Activated CD4-positive, alpha-beta T cell treated with anti-CD3 and anti-CD28 coated beads, Interleukin-2, amount 10 ng/mL, durations not matched to agents 7 days and 5 days (primary cell): ENCODE measurements at places on chromosomes 6 and 20.

- no peak overlapping the region for H3K27ac ChIP-seq
- H3K36me3 ChIP-seq, result no peaks in the 10 kb centered on the region
- H3K27me3 ChIP-seq, result no peaks in the 10 kb centered on the region
- no peaks in the 10 kb centered on the region for H3K4me1 ChIP-seq
- no peak for DNase-seq
- no peak overlapping the region for H3K4me3 ChIP-seq
Observed at GRCh38 chr6:84547341-84547801, 217.0 kb downstream of the TBX18 start.

- H3K4me3 ChIP-seq, result no peak overlapping the region
- no peak for DNase-seq
- no peak overlapping the region for H3K27ac ChIP-seq
- H3K27me3 ChIP-seq, result peaks cover 67% of the 10 kb centered on the region
Observed at GRCh38 chr6:1600063-1600763, 9.5 kb upstream of the FOXC1 start.

DNA sequence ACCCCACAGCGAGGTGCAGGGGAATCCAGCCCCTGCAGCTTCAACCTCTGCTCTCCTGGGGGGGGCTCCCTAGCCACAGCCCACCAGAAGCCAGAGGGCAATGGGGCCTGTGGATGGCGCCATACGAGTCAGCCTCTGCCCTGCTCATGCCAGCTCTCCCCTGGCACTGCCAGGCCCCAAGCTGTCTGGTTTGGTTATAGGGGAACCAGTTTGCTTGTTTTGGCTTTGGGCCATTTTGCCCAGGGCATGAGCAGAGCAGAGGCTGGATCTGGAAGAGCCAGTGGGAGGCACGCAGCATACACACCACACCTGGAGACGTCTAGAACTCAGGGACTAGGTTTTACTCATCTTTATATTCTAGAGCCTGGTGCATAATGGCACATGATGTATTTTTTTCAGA is 66.7 kb upstream of the SLC22A16 start:
- peaks cover 12% of the 10 kb centered on the region for H3K4me1 ChIP-seq
- peaks cover 5% of the 10 kb centered on the region for H3K27me3 ChIP-seq
- DNase-seq, result no peak
- no peak overlapping the region for H3K4me3 ChIP-seq
- H3K27ac ChIP-seq, result no peak overlapping the region
- H3K36me3 ChIP-seq, result peaks cover 2% of the 10 kb centered on the region

GRCh38 chr6:36623547-36624459 is 29.6 kb downstream of the SRSF3 start:
- H3K27ac ChIP-seq, result peak overlapping the region; percentile 7
- peak; percentile 82 for DNase-seq
- peaks cover 27% of the 10 kb centered on the region for H3K4me1 ChIP-seq
- H3K4me3 ChIP-seq, result no peak overlapping the region

DNA sequence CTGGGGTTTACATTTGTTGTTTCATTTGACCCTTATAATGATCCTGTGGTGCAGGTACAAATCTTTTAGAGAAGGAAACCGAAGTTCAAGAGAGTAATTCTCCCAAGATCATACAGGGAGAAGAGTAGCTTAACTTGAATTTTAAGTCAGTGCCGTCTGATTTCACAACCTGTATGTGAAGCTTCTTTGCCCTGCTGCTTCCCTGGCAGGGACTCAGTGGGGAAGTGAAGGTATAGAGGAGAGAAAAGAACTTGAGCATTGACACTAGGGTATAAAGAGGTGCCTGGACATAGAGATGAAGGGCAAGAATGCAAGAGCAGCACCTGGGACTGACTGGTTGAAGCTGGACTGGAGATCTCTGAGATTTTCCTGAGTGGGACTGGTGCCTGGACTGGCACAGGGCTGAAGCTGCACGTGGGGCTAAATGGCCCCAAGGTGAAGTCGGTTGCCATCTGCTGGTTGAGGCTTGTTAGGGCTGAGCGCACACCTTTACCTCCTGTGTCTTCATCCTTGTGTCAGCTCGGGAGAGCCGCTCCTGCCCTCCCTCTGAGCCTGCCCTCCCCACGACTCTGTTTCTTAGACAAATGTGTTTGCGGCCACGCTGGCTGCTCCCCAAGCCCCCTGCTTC is 41.8 kb downstream of the FARS2 start:
- H3K36me3 ChIP-seq, result no peaks in the 10 kb centered on the region
- DNase-seq, result peak; percentile 66
- H3K27ac ChIP-seq, result peak overlapping the region; percentile 27

DNA sequence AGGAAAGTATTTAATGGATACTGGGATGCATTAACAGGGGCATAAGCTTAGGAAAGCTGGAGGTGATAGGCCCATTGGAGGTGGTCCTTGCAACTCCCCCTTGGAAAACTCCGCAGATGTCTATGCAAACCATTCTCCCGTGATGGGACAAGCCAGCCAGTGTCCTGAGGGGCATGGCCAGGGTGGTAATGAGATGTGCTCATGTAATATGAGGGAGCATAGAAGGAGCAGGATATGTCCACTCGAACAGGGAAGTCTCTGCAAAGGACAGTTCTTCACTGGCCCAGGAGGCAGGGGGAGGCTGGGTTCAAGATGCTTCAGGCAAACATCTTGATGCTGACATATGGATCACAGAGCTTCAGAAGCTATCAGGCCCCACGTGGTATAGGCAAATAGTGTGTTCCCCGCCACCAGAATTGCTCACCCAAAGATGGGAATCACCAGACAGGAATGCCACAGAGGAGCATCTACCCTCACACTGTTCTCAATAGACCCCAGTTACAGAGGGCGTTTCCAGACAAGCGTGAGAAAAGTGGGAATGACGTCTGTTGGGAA is 201.6 kb upstream of the CDH4 start:
- no peak overlapping the region for H3K27ac ChIP-seq
- H3K4me1 ChIP-seq, result no peaks in the 10 kb centered on the region
- no peaks in the 10 kb centered on the region for H3K36me3 ChIP-seq
- no peak for DNase-seq

DNA sequence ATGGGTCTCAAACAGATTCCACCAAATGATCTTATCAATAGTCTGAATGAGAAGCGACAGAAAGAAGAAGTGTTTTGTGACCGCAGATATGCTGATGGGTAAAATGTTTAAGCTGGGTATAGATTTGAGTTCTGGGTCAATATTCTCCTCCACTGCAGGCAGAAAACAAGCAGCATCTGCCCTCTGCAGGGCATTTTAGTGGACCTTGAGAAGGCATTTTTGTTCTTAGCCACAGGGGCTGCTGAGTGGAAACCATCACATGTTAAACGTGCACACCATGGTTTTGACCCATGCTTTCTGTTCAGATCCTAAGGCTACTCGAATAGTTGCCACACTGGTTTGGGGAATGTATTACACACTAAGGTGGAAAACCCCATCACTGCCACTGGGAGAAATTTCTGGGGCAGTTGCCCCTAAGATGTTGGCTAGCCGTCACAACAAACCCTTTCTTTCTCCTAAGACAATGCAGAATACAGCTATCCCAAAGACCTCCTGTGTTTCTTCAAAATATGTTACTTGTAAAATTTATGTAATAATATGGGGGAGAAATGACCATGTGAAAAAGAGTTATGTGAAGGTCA is 5.5 kb downstream of the POU3F2 start:
- H3K4me3 ChIP-seq, result no peak overlapping the region
- H3K4me1 ChIP-seq, result peaks cover 15% of the 10 kb centered on the region
- no peak overlapping the region for H3K27ac ChIP-seq

- H3K27ac ChIP-seq, result no peak overlapping the region
- no peaks in the 10 kb centered on the region for H3K36me3 ChIP-seq
- H3K4me1 ChIP-seq, result no peaks in the 10 kb centered on the region
- no peak for DNase-seq
Observed at GRCh38 chr20:19806806-19807190, 48.7 kb downstream of the RIN2 start.

DNA sequence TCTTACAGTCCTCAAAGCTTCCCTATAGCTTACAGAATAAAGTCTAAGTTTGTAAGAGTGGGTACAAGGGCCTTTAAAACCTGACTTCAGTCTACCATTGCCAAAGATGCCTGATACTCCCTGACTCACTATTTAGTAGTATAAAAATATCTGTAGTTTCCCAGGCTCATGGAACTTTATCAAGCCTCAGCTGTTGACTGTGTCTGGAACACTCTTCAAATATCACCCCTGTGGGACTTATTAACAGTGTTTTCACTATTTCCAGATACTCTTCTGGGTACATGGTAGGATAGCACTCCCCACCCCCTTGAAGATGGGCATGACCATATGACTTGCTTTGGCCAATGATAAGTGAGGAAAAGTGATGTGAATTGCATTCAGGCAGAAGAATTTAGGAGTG is 105.3 kb upstream of the TENT5A start:
- H3K27me3 ChIP-seq, result no peaks in the 10 kb centered on the region
- no peaks in the 10 kb centered on the region for H3K36me3 ChIP-seq
- H3K27ac ChIP-seq, result no peak overlapping the region
- H3K4me3 ChIP-seq, result no peak overlapping the region
- H3K4me1 ChIP-seq, result no peaks in the 10 kb centered on the region

- no peaks in the 10 kb centered on the region for H3K4me1 ChIP-seq
- H3K27me3 ChIP-seq, result no peaks in the 10 kb centered on the region
- DNase-seq, result no peak
Observed at GRCh38 chr20:37890643-37891042, 12.3 kb upstream of the VSTM2L start.

DNA sequence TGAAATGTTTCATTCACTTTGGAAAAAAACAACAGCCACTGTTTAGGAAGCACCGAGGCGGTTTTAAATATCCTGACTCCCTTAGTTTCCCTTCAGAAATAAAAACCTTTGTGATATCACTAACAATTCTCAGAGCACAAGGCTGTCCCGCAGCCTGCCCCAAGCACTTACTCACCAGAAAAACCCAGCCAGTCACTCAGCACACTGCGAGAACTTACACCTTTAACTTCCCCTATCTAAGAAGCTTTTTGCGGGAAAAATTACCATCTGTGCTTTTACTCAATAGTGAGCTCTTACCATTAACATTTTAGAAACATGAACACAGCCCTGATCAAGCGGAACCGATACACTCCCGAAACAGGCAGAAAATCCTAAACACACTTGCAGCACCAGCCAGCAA is 9.3 kb downstream of the ZBTB46 start:
- no peak overlapping the region for H3K27ac ChIP-seq
- H3K36me3 ChIP-seq, result no peaks in the 10 kb centered on the region
- H3K4me1 ChIP-seq, result no peaks in the 10 kb centered on the region
- no peak overlapping the region for H3K4me3 ChIP-seq

- no peaks in the 10 kb centered on the region for H3K36me3 ChIP-seq
- H3K27ac ChIP-seq, result no peak overlapping the region
- H3K27me3 ChIP-seq, result peaks cover 40% of the 10 kb centered on the region
- no peak overlapping the region for H3K4me3 ChIP-seq
- H3K4me1 ChIP-seq, result peaks cover 21% of the 10 kb centered on the region
Observed at GRCh38 chr20:38305541-38305940, 1.6 kb downstream of the BPI start.

DNA sequence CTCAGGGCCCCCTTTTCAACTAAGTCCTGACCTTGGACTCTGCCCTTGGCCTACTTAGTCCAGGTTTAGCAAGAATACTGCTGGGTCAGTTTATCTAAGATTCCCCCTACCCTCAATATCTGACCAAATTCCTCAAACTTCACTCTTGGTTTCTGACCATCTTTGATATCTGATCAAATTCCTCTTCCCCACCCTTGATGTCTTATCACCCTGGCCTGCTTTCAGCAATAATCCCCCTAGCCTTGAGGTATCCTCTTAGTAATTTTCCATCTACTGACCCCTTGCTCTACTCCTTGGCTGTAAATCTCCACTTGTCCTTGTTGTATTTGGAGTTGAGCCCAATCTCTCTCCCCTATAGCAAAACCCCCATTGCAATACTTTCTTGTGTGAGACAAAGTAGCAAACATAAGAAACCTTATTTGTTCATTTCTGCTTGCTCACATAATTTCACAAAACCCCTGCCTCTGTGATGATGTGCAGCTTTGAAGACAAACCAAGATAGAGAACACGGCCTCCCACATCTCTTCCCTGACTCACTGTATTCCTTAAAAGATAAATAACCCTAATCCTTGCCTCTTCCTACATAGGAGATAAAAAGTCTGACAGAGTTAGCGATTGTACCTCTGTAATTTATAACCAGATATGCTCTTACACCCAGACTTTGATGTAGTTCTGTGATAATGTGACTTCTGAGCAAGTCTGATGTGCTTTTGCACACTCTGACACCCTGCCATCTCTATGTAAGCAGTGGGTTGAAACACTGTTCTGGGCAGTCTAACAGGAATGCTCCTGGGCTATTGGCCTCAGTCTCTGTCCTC is 13.8 kb upstream of the IYD start:
- H3K27ac ChIP-seq, result no peak overlapping the region

GRCh38 chr20:59300333-59301081 is at the start of gene EDN3:
Gene EDN3, plus strand, starts transcription at chr20:59300611. Its CDS starts 202 bp downstream, at chr20:59300813.
- H3K27me3 ChIP-seq, result peaks cover 80% of the 10 kb centered on the region
- H3K4me1 ChIP-seq, result peaks cover 12% of the 10 kb centered on the region
- DNase-seq, result no peak

- H3K36me3 ChIP-seq, result peaks cover 65% of the 10 kb centered on the region
- no peak overlapping the region for H3K4me3 ChIP-seq
- no peaks in the 10 kb centered on the region for H3K27me3 ChIP-seq
- no peak for DNase-seq
- H3K27ac ChIP-seq, result no peak overlapping the region
Observed at GRCh38 chr6:118917546-118918328, 17.2 kb downstream of the MCM9 start.

- peaks cover 1% of the 10 kb centered on the region for H3K27me3 ChIP-seq
- H3K27ac ChIP-seq, result no peak overlapping the region
- H3K4me3 ChIP-seq, result no peak overlapping the region
- DNase-seq, result no peak
- H3K4me1 ChIP-seq, result peaks cover 9% of the 10 kb centered on the region
Observed at GRCh38 chr6:2733736-2734480, 16.8 kb downstream of the MYLK4 start.

DNA sequence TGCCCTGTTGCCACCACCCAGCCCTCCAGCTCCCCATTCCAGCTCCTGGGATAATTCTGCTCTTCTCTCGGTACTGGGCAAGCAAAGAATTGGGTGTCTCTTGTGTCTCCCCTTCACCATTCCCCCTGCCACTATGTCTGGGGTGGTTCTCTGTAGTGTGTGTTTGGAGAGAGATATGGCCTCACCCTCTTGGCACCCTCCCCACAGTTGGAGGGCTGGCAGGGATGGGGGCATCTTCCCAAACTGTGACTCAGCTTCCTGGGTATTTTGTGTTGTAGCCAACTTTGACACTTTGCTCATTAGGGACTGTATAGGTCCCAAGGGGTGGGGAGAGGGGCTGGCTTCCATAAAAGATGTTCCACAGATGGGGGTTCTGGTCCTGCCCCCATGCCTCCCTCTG is 1.7 kb downstream of the TNXB start:
- H3K36me3 ChIP-seq, result no peaks in the 10 kb centered on the region
- H3K27ac ChIP-seq, result no peak overlapping the region
- no peak for DNase-seq
- no peak overlapping the region for H3K4me3 ChIP-seq
- peaks cover 33% of the 10 kb centered on the region for H3K27me3 ChIP-seq

- H3K36me3 ChIP-seq, result peaks cover 57% of the 10 kb centered on the region
- H3K4me3 ChIP-seq, result no peak overlapping the region
- H3K27me3 ChIP-seq, result no peaks in the 10 kb centered on the region
- DNase-seq, result no peak
Observed at GRCh38 chr20:61982191-61982950, 83.3 kb downstream of the TAF4 start.

- H3K27ac ChIP-seq, result no peak overlapping the region
- H3K36me3 ChIP-seq, result no peaks in the 10 kb centered on the region
- H3K4me1 ChIP-seq, result no peaks in the 10 kb centered on the region
- no peak overlapping the region for H3K4me3 ChIP-seq
- peaks cover 6% of the 10 kb centered on the region for H3K27me3 ChIP-seq
Observed at GRCh38 chr6:153231048-153231646, 100.1 kb upstream of the RGS17 start.

GRCh38 chr6:19535351-19535750 is 301.8 kb upstream of the ID4 start:
- H3K27ac ChIP-seq, result no peak overlapping the region
- H3K4me3 ChIP-seq, result no peak overlapping the region
- no peaks in the 10 kb centered on the region for H3K4me1 ChIP-seq
- no peaks in the 10 kb centered on the region for H3K27me3 ChIP-seq
- DNase-seq, result no peak
- H3K36me3 ChIP-seq, result no peaks in the 10 kb centered on the region
